ENCODE measurements at places on chromosomes 2 and 18.

DNA sequence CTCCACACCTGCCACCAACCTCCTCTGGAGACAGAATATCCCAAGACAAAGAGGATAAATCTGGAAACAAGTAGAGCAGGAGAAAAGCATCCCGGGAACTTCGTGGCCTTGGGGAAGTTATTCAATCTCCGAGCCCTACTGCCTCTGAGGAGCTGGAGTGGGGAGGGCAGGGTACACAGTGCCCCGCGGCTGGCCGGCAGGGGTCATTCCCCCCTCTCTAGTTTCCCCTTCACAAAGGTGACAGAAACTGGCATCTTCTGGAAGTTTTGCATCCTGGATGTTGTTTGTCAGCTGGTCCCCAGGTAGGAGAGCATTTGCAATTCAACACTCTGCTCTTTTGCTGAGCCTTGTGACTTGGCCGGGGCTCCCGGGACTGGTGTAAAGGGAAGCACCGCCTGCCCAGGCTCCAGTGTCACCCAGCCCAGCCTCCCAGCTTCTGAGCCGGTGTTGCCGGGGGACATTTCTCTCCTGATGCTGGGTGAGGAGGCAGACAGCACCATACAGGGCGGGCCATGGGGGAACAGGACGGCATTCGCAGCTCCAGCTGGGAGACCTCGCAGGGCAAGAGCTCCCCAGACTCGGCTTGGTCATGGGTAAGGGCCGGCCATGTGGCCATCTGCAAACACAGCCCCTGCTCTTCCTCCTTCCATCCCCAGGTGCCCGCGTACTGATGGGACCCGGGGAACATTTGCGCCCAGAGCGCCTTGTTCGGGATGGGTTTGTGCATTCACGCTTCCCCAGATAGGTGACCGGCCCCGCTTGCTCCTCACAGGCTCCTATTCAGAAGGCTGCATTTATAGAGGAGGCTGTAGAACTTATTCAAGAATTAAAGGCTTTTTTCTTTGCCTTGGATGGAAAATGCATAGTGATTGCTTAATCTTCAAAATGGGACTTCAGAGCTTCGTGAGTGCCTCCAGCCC lies 7.4 kb upstream of the NTSR2 start:
- no peak for DNase-seq

- DNase-seq, result no peak
These were observed 566 bp downstream of the GATA6 start for GRCh38 chr18:22169889-22170420.

DNA sequence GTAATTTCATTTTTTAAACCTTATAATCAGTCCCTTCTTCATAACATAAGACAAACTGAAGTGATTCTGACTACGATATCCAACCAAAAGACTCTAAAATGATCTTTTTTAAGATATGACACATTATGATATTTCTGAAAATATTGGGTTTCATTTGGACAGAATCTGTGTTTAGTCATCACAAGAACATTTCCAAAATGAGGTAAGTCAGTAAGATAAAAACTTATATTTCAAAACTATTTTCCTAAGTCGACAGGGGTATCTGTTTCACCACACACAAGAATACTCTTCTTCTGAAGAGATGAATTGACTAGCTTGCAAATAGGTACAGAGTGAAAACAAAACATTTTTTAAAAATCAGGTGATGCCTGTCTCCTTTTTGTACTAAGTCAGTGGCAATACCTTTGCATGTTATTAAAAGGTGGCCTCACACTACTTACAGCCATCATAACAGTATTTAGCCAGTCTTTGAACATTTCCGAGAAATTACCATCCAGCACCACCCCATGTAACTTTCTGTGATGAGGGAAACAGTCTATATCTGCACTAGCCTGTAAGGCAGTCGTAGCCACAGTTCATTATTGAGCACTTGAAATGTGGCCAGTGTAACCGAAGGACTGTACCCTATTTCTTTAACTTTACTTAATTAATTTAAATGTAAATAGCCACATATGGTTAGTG lies 13.5 kb downstream of the STK39 start:
- no peak for DNase-seq

DNA sequence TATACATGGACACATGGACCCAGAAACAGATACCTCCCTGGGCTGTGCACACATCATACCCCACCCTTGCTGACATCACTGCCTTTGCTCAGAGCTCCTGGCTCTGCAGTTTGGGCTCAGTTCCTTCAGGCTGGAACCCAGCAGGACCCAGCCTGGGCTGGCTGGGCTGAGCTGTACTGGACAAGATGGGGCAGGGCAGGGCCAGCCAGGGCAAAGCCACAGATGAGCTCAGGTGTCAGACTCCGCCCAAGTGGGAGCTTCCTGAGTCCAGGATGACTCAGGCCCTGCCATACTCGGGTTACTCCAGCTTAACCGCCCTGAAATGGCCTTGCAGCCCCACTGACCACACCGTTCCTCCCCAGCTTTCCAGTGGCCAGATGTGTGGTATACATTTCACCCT lies 284.9 kb downstream of the OSR1 start:
- peak; percentile 87 for DNase-seq

DNA sequence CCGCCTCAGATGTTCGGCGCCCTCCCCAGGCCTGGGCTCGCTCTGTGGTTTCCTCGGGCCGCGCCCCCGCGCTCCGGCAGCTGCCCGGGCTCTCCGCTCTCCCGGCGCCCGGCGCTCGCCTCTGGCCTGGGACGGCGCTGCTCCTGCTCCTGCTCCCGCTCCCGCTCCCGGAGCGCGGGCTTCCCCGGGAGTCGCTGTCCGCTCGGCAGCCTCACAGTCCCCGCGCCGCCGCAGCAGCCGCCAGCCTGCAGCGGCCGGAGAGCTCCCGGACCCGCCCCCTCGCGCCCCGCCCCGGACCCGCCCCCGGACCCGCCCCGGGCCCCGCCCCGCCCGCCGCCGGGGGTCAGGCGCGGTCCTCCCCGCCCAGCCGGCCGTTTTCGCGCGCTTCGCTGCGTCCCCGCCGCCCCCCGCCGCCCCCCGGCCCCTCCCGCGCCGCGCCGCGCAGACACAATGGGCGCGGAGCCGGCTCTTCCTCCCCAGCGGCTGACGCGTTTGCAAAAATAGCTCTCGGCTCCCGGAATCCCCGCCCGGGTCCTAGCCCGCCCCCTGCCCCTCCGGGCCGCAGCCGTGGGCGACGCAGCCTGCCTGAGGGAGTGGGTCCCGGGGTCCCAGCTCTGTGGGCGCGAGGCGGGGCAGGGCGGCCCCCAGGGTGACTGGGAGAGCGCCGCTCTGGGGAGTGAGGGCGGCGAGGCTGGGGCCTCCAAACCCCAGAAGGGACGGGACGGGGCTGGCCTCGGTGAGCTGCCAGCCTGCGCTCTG lies at the start of gene ARL4C:
Gene ARL4C (minus strand): TSS at position 247 of the 759 bp plus-strand sequence. CDS start 495 bp downstream, outside the sequence.
- peak; percentile 82 for DNase-seq

- no peak for DNase-seq
These were observed 1.4 kb downstream of the AAK1 start for GRCh38 chr2:69641887-69642708.

GRCh38 chr2:105324101-105324500 lies 5.4 kb downstream of the TGFBRAP1 start:
- no peak for DNase-seq

DNA sequence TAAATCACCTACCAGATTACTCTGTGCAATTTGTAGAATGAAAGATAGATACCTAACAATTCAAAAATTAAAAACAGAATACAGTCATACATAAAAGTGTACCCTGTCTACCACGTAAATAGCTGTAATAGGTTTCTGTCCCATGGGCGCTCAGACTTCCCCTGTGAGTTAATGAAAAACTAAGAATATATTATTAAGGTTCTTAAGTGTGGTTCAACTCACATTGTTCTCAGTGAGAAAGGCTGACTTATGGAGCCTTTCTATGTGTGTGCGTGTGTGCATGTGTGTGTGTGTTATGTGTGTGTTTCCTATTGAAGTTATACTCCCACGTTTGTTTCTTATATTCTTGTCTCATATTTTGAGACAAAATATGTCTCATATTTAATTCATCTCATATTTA lies 114.6 kb upstream of the CD302 start:
- no peak for DNase-seq

- peak; percentile 69 for DNase-seq
These were observed 8.8 kb downstream of the PLCL1 start for GRCh38 chr2:197813093-197813787.

DNA sequence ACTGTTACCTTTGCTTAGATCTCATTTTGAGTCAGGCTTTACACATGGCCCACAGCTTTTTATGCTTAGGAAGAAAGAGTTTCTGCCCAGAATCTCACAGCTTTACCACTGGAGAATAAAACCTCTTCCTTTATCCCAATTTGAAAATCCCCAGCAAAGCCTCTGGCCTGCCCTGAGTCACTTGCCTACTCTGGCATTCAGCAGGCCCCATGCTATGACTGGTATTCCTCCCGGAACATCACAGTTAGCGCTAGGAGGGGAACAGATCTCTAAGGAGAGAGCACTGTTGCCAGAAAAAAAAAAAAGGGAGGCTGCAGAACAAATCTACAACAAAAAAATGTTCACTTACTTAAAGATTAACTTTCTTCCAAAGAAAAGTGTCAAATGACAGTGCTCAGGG lies 152.9 kb upstream of the DNMT3A start:
- no peak for DNase-seq

- peak; percentile 46 for DNase-seq
These were observed 195.4 kb upstream of the RMP24 start for GRCh38 chr18:35777039-35777438.

GRCh38 chr2:6818012-6818411 lies 47.7 kb downstream of the CMPK2 start:
- no peak for DNase-seq

Data from DMS53 (cell line).